ENCODE measurements at places on chromosomes 1 and 21.

- no peak for DNase-seq
Observed at GRCh38 chr1:202275061-202275770, 66.5 kb downstream of the UBE2T start.

DNA sequence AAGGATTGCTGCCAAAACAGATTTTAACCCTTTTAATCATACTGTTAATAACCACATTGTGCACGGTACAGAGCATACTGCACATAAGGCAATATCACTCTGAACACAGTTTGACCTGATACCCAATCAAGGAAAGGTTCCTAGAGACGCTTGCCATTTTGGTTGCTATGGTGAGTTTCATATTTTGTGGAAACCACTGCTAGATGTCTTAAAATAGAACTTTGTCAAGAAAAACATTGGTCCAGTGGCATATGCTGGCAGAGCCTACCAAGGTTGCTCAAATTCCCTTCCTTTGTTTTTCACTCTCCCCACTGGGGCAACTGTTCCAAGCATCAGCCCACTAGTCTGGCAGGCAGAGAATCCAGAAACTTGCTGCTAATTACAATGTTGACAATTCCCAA lies 114.8 kb upstream of the DPYD start:
- DNase-seq = no peak

- DNase-seq = no peak
Observed at GRCh38 chr1:216961516-216961915, 238.3 kb upstream of the ESRRG start.

GRCh38 chr1:157868654-157869053 lies 27.0 kb upstream of the CD5L start:
- DNase-seq = no peak

DNA sequence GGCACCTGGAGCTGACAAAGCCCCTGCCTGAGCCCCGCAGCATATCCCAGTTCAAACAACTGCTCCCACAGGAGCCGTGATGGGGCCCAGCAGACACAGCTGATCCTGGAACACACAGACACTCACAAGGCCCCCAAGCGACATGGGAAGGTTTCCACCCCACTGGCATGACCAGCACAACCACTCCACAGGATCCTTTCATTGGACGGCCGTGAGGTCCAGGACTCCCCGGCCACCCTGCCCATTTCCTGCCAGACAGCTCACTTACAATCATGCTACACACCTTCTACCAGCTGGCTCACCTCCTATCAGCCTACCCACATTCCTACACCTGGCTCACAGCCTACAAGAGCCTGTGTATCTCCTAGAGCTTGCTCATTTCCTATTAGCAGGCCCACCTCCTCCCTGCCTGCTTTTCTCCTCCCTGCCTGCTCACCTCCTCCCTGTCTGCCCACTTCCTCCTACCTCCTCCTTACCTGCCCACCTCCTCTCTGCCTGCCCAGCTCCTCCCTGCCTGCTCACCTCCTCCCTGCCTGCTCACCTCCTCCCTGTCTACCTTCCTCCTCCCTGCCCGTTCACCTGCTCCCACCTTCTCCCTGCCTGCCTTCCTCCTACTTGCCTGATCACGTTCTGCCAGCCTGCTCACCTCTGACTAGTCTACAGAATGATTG lies 73.9 kb downstream of the MATN1 start:
- no peak for DNase-seq

GRCh38 chr1:12466816-12467215 lies 151.2 kb downstream of the DHRS3 start:
- DNase-seq = no peak

- DNase-seq = no peak
Observed at GRCh38 chr1:232999956-233000625, 49.7 kb downstream of the NTPCR start.

GRCh38 chr1:229913489-229913888 lies 153.5 kb upstream of the GALNT2 start:
- DNase-seq = no peak

DNA sequence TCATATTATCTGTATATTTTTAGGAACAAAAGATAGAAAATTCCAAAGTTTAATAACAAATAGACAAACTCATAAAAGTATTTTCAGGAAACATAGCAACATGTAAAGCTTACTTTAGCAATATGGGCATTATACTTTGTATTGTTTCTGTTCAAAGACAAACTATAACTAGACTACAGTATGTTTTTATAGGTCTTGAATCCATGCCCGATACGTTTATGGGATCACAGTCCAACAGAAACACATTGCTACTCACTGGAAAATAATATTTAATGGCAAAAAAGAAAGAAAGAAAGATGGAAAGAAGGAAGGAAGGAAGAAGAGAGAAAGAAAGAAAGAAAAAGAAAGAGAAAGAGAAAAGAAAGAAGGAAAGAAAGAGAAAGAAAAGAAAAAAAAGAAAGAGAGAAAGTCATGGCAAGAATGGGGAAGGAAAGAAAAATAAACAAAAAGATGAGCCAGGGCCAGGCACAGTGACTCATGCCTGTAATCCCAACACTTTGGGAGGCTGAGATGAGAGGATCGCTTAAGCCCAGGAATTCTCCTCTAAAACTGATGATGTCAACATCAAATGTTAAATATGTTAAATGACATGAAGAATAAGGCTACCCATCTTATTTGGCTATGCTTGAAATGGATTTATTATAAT lies 32.7 kb downstream of the TM2D1 start:
- DNase-seq = no peak

DNA sequence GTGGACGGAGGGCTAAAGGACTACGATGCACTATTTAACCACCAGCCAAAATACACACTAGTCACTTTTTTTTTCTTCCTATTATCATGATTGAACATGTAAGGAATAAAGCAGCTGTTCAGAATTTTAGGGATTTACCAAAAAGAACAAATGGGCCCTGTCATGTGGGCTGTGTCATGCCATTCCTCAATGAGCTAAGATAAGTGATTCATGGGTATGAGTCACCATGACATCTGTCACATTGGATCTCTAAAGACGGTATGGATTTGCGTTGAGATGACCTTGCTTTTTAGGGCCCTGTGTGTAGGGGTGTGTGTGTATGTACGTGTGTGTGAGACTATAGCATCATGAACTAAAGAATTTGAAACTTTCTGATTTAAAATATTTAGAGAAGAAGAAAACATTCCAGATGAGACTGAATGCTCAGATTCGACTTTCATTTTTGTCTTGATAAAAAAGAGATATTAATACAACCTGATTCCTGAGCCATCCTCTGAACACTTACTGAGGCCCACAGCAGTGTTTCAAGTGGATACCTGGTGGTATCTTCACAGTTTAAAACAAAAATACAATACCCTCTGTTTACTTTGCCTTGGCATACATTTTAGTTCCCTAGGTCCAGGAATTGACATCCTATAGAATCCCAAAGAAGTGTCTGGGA lies 246.1 kb upstream of the DUSP10 start:
- DNase-seq = no peak

GRCh38 chr1:175804561-175804960 lies 61.2 kb upstream of the TNR start:
- DNase-seq = no peak

DNA sequence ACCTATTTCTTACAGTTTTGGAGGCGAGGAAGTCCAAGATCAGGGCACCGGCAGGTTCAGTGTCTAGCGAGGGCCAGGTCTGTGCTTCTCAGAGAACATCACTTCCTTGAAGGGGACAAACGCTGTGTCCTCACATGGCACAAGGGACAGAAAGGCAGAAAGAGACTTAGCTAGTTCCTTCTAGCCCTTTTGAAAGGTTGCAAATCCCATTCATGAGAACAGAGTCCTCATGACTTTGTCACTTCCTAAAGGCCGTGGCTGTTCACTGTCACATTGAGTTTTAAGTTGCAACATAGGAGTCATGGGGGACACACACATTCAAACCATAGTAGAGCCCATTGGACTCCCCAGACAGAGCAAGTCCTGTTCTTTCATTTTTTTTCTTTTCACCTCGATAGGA lies 27.4 kb downstream of the PER3 start:
- no peak for DNase-seq

DNA sequence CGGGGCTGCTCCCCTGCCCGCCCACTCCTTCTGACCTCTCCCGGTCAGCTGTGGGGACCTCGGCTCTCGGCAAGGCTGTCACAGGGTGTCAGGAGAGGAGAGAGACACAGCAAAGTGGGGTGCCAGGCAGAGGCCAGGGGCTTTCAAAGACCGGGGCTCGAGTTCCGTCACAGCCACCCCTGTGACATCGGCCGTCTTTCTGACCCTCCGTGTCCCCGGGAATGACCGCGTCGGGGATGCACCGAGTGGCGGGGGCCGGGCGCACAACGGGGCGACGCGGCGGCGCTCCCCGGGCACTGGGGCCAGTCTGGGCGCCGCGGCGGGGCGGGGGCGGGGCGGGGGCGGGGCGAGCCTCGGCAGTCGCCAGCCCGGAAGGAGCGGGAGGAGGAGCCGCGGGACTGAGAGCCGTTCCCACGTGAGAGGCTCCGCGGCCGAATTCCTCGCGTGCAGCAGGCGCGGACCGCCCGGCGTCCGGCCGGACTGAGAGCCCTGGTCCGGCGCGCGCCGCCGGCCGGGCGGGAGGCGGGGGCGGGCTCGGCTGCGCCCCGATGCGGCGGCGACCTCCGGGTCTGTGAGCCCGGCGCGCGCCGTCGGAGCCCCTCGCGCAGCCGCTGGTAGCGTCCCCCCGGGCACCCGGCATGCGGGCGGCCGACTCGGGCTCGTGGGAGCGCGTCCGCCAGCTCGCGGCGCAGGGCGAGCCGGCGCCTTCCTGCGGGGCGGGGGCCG lies 229.7 kb upstream of the TMEM51 start:
- DNase-seq = no peak

- DNase-seq = no peak
Observed at GRCh38 chr1:50139339-50140181, 30.8 kb downstream of the ELAVL4 start.

DNA sequence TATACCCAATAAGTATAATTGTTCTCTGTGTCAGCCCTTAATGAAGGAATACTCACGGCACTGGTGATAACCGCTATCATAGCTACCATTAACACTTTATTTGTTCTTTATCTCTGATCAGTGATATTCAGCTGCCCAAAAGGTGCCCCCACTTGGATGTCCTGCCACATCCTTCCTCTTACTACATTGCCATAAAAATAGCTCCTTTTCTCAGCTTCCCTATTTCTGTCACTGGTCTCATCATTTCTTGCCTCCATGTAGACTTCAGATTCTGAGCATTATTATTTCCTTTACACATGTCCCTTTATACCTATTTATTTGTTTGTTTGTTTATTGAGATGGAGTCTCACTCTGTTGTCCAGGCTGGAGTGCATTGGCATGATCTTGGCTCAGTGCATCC lies 2.7 kb upstream of the RAB29 start:
- DNase-seq = no peak
